ENCODE measurements at places on chromosomes 7 and 10.

DNA sequence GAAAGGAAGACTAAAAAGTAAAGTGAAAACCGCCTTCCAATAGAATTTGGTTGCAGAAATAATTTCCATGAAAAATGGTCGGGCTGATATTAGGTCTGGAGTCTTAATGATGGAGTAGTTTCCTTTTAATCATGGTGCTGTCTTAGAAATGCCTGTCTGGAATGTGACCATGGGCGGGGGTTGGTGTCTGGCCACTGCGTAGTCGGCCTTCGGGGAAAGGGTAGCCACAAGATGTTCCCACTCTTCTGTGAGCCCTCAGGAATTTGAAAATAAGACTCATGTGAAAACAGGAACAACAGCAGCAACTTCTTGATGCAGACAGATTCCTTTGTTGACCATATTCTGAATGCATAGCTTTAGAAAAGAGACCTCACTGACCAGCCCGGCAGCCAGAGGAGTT is 176.8 kb downstream of the KIAA1217 start:
- no peak for DNase-seq

GRCh38 chr7:152853236-152853635 is 93.7 kb downstream of the ACTR3B start:
- DNase-seq = no peak

- no peak for DNase-seq
Observed at GRCh38 chr7:329691-330281, 39.8 kb downstream of the FOXL3 start.

DNA sequence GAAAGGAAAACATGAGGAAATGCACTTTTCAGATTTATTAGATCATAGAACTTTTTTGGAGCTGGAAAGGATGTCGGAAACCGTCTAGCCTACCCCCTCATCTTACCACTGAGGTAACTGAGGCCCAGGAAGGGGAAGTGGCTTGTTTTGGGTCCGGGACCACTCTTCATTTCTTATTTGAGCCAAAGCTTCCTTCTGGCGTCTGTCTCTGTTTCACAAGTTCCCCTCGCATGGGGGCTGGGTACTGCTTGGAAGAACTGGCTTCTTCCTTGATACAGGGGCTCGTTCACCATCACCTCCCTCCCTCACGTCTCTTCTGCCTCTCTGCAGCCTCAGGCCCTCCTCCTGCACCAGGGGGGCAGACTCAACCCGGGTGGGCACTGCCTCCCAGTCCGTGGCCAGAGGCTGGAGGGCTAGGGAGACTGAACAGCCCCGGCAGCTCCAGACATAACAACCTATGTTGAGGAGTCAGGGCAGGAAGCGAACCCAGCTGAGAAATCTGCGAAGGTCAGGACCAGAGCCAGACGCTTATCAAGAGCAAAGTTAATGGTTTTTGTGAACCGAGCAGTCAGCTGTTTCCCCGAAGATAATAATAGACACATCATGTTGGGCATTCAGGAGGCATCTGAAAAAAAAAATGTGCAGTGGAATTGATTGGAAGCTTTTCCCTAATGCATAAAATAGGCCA is 12.9 kb downstream of the HTRA1 start:
- no peak for DNase-seq

DNA sequence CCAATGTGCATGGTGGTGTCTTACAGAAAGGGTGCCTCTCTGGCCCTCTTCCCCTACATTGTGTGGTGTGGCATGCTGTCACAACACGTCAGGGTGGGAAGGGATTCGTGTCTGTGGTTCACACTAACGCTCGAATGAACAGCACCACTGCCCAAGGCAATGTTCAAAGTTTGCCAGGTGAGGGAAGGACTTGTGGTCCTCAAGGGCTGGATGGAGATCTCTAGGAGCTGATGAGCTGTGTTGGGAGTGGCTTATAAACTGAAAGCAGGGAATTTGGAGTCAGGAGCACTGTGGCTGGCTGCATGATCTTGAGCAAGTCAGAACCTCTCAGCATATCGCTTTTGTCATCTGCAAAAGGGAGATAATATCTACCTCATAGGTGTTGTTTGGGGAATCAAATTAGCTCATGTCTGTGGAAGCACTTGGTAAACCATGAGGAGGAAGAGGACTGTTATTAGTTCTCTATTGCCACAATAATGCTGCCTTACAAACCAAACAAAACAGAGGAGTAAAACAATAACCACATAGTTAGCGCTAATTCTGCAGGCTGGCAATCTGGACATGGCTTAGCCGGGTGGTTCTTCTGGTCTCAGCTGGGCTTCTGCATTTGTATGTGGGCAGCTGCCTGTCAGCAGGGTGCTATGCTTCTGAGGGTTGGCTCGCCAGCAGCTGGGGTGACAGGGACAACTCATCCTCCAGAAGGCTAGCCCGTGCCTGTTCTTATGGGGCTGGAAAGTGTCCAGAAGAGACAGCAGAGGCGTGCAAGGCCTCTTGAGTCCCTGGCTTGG is 22.9 kb upstream of the C10orf105 start:
- DNase-seq = peak; percentile 34

- DNase-seq = no peak
Observed at GRCh38 chr7:141562543-141562942, 11.3 kb downstream of the AGK start.

DNA sequence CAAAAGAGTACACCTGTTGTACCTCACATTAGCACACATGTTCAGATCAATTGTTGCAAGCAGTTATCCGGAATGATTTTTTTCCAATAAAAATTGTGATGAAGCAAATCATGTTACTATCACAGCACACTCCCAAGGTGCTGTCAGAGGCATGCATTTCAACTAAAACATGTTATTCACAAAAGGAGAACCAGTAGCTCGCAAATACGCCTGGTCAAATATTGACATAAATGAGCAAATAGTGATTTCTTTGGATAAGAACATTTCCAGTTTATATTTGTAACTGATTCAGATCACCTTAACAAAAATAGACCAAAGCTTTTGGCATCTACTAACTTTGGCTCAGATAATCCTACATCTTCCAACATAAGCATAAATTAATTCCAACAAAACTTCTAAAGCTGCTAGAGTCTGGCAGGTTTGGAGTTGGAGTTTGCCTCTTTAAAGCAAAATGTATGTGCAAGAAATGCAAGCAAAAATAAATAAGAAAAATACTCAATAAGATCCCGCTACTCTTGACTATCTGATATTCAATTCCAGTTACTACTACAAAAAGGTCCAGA is 208.0 kb downstream of the SFMBT2 start:
- no peak for DNase-seq

DNA sequence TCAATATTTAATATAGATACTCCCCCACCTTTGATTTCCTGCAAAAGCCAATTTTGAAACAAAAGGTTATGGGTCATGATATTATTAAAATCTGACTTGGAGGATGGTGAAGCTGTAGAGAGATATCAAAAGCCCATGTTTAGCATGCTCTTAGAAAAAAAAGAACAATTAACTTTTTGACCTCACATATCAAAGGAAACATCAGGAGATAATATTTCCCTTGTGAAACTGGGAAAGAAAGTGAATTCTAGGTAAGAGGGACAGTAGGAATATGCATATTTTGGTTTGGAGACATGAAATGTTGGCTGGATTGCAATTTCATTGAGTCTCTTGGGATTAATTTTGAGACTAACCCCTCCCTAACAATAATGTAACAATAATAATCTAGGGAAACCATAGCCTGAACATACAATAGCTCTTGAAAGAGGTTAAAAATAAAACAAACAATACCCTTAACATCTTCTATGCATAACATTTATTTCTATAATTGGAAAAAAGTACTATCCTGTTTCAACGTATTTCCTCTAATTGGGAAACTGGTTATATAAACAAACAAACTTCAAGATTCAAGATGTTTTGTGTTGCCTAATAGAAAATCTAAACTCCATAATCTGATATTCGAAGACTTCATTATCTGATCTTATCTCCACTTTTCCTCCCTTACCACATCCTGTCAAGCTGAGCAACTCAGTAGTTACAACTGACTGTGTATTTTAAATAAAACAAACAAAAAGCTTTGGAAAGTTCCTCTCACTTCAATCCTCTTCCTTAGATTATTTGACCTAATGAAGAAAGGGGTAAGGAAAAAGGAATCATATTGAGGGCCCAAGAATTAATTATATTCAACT is 14.8 kb downstream of the TMEM26 start:
- DNase-seq = no peak

DNA sequence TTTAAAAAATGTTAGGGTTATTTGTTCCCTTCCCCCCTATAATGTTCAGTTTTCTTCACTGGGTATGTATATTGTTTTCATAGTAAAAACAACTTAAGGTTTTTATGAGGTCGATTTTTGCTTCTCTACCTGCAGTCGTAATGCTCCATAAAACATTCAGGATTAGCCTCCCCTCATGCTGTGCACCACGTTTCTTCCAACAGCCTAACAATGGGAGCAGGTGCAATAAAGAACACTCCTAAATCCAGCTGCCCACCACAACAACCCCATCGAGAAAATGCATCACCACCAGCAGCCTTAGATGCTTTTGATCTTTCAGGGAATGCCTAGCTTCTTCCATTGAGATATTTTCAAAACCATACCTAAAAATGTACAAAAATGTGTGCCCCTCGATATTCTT is 111.1 kb downstream of the ADAM12 start:
- DNase-seq = no peak

DNA sequence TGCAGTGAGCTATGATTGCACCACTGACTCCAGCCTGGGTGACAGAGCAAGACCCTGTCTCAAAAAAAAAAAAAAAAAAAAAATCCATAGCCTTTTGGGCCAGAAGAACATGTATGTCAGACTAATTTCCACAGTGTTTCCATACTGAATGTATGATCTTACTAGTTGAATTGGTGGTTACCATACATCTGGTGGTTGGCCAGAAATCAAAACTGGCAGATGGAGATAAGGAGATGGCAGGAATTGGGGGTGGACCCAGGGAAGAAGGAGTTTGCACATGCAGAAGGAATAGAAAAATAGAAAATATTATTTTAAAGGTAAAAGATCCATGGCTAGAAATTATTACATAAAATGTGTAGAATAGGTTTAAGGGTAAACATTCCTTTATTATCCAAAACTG is 3.7 kb upstream of the ATOH7 start:
- no peak for DNase-seq

DNA sequence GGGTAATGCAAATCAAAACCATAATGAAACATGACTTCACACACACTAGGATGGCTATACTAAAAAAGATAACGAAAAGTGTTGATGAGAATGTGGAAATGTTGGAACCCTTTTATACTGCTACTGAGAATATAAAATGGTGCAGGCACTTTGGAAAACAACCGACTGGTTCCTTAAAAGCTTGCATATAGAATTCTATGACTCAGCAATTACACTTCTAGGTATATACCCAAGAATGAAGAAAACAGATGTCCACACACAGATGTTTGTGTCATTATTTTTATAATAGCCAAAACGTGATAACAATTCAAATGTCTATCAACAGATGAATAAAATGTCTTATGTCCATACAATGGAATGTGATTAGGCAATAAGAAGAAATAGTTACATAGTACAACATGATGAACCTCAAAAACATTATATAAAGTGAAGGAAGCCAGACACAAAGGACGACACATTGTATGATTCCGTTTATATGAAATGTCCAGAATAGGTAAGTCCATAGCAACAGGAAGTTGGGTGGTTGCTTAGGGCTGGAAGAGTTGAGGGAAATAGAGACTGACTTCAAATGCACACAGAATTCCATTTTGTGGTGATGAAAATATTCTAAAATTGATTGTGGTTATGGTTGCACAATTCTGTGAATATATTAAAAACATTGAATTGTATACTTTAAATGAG is 148.3 kb upstream of the PHYHIPL start:
- DNase-seq = no peak

DNA sequence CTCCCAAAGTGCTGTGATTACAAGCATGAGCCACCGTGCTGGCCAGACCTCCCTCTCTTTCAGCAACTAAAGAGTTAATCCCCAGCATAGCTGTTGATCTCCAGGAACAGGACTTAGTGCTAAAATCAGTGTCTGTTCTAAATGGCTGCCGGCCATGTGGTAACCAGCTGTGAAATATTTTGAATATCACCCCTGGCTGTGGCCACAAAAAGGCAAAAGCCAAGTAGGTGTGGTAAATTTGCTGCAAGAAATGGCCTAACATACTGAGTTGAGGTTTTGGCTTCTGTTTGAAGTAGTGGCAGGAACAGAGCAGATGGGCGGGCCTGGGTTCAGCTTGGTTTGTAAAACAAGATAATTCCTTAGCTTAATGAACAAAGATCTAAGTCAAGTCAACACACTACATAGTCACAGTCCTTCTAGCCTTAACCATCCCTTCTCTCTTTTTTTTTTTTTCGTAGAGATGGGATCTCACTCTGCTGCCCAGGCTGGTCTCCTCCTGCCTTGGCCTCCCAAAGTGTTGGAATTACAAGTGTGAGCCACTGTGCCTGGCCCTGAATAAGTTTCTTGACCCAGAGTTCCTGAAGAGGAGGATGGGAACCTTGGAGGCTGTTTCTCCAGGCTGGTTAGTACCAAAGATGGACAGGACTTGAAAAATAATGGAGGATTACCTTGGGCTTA is 22.7 kb upstream of the AGFG2 start:
- DNase-seq = peak; percentile 72

DNA sequence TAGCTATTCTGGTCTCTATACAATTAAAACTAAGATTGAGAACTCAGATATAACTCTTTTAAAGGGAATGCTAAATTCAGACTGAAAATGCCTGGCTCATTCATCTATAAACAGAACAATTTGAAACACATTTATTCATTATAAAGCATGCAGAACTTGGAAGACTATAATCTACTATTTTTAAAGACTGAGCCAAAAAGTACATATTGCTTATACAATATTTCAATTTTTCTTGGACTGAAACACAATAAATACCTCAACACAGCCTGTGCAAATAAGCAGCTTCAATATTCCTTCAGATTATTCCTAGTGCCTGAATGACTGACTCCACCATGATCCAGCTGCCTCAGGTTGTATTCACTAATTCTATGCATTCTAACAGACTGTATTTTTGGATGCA is 15.5 kb upstream of the PHYH start:
- DNase-seq = no peak

- DNase-seq = no peak
Observed at GRCh38 chr10:27104919-27105318, 4.6 kb upstream of the ANKRD26 start.

DNA sequence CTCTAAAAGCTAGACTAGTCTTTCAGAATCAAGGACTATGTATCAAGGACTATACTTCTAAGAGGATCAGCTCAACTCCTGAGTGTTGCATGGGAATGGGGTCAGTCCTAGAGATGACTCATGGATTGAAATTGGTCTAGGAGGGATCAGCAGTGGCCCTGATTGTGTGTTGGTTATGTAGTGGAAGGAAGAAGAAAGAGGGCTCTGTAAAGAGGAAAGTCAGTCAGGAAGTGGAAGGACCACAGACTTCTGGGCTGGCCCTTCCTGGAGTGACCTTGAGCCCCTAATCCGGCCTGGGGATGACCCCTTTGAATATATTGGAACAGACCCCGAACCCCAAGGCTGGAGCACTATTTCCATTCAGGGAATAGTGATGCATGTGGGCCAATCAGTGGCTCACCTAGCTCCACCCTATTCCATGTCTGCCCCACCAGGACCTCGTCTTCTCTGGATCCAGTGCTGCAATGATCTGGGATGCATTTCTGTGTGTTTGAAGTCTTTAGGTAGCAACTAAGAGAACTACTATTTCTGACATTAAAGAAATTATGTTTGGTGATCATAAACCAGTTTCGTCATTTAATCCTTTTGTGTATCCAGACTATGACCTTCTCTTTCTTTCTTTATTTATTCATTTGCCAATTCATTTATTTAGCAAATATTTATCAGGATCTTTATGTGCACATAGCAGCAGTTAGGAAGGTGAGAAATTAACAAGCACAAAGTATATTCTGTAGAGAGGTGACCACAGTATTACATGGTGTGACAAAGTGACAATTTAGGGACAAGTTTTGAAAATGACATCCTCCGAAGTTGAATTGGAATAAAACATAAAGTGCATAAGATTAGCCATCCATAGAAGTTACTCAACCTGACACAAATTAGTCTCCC is 48.6 kb upstream of the KIF5B start:
- DNase-seq = no peak

Measured in CD4-positive, alpha-beta T cell treated with Interleukin-2 at 100 ng/mL for 4 hours (primary cell).